ENCODE measurements at places on chromosomes 6 and 20.

- peak; percentile 72 for DNase-seq
Measured at GRCh38 chr6:45419571-45420082, 41.9 kb upstream of the SUPT3H start.

- DNase-seq: no peak
Measured at GRCh38 chr6:11989386-11989785, 22.7 kb upstream of the HIVEP1 start.

DNA sequence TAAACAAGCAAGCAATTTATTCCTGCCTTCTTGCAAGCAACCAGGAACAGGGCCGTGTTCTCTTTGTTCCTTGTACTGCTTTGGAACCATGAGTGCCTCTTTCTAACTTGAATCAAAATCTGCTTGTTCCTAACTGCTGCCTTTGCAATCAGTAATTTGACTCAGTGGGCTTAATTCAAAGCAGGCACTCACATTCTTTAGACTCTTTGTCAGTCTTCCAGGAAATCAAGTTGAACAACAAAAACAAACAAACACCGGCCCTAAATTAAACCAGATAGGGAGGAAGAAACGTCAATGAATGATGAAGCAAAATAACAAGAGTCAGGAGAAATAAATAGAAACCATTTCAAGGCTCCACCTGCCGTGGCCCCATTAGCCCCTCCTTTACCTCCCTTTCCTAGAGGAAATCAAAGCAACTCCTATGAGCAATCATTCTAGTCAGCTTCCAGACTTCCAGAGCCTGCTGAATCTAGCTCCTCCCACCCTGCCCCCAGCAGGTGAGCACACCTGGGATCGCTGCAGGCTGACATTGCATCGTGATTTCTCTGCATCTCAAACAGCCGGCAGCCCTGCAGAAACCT, 582.2 kb upstream of the FLRT3 start:
- DNase-seq: no peak

- DNase-seq: no peak
Measured at GRCh38 chr6:136975089-136975715, 53.1 kb downstream of the SLC35D3 start.

GRCh38 chr6:117396228-117396627, 29.5 kb downstream of the ROS1 start:
- no peak for DNase-seq

- DNase-seq: no peak
Measured at GRCh38 chr6:11803591-11803971, 25.0 kb upstream of the ADTRP start.

GRCh38 chr6:150201772-150202329, 59.0 kb downstream of the PPP1R14C start:
- no peak for DNase-seq

Data from CD4-positive, alpha-beta T cell treated with Interleukin-6 for 4 hours (primary cell).